ENCODE measurements at places on chromosomes 11 and 22.

DNA sequence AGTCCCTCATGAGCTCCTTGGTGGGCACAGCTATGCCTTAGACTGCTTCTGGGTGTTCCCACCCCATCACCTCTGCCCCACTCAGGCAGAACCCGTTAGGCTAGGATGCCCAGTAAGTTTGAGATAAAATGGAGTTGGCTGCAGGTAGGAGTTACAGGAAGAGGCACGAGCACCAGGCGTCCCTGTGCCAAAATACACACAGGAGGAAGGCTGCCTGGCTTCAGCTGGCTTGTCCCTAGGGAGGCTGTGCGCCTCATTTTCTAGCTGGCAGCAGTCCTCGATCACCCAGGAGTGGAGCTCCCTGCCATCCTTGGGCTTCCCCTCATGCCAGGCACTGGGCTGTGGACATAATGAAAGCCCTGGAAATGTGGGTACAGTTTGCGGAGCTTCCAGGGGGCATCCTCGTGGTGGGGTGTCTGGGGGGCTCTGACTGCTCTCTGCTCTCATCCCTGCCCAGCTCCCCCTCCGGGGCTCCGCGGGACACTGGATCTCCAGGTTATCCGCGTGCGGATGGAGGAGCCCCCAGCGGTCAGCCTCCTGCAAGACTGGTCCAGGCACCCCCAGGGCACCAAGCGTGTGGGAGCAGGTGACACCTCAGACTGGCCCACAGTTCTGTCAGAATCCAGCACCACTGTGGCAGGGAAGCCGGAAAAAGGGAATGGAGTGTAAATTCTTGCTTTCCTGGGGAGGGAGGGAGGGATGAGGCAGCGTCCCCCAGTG is 12.3 kb upstream of the MARK2 start:
- DNase-seq, result no peak

- no peak for DNase-seq
Observed at GRCh38 chr11:96259134-96259830, 83.7 kb downstream of the MAML2 start.

GRCh38 chr22:29312218-29313125 is 3.0 kb downstream of the RASL10A start:
- DNase-seq, result no peak

- DNase-seq, result no peak
Observed at GRCh38 chr11:14318581-14318981, 40.4 kb downstream of the RRAS2 start.

DNA sequence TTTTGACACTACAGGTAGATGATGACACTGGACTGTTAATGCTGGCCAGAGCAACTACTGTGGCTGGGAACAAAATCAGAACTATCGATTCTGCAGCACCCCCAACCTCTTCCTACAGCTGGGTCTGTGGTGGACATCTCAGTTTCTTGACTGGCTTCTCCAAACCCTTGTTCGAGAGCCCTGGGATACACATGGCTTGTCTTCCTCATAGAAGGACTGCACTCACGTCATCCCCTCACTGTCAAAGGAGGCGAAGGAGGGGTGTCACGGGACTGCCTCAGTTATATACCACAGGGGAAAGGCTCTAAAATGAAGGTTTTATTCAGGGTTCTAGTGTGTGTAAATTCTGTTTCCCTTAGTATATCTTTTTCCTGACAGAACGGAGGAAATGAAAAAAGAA is 44.9 kb downstream of the PITPNB start:
- DNase-seq, result no peak

- no peak for DNase-seq
Observed at GRCh38 chr22:42273855-42274451, 3.5 kb upstream of the TCF20 start.

DNA sequence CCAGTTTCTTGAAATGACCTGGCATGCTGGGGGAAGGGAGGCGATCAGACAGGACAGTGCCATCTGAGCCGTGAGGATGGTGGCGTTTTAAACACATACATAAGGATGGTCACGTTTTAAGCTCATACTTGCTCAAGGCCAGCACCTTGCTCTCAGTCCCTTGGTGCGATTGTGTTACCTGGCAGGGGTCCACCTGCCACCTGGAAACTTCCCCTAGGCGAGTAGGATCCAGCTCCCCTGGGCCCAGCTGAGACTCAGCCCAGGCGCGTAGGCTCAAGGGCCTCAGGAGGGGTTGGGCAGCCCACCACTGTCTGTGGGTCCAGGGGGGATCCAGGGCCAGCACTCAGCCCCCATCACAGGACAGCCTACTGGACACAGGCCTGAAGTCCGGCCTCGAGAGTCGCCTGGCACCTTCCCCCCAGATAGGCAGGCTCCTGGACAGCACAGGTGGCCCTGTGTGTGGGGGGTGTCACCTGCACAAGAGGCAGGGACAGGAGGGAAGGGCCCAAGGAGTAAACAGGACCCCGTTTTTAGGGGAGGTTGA is 185.8 kb downstream of the BRD1 start:
- no peak for DNase-seq

GRCh38 chr22:33194529-33195077 is 136.4 kb upstream of the SYN3 start:
- no peak for DNase-seq

- DNase-seq, result peak; percentile 39
Observed at GRCh38 chr11:74090701-74091100, 80.1 kb downstream of the C2CD3 start.

- no peak for DNase-seq
Observed at GRCh38 chr11:79017811-79018210, 423.0 kb downstream of the TENM4 start.

DNA sequence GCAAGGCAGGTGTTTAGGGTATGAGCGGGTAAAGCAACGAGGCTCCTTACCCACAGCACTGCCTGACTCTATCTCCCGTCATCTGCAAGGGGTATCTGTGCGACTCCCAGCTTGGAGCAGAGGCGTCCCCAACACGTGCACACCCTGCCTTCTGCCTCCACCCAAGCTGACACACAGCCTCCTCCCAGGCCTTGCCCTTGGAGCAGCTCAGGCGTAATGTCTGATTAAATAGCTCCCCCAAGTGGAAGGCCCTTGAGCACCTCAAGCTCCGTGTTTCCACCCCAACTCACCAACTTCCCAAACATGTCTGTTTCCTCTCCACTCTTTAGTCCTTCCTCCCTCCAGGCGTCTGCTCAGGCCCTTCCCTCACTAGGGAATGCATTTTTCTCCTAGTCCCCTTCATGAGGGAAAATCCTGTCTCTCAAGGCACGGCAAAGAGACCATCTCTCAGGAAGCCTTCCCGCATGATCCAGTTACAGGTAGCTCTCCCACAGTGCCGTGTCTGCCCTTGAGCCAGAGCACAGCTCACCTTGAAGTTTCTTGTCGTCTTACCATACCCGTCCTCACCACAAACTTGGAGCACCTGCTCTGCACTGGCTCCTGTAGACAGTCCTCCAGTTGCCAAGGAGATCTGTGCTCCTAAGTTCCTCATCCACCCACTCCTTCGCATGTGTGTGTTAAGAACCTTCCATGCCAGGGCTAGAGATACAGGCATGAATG is 15.8 kb downstream of the CYB5R2 start:
- peak; percentile 28 for DNase-seq

- no peak for DNase-seq
Observed at GRCh38 chr22:32692371-32692770, 109.1 kb upstream of the TIMP3 start.

GRCh38 chr22:29710193-29710592 is 9.6 kb upstream of the CABP7 start:
- no peak for DNase-seq

- no peak for DNase-seq
Observed at GRCh38 chr11:92702037-92702804, 267.2 kb upstream of the MTNR1B start.
